ENCODE measurements at places on chromosomes 7 and 10.

GRCh38 chr10:114956466-114956865 lies 18.5 kb downstream of the TRUB1 start:
- DNase-seq = no peak

GRCh38 chr10:51170518-51171245 lies 96.4 kb downstream of the PRKG1 start:
- no peak for DNase-seq

- DNase-seq = no peak
Measured at GRCh38 chr10:47046321-47047126, 135.3 kb downstream of the PTPN20 start.

- no peak for DNase-seq
Measured at GRCh38 chr7:57400531-57401155, 49.3 kb upstream of the ZNF716 start.

- DNase-seq = no peak
Measured at GRCh38 chr7:99143521-99143852, 421 bp downstream of the SMURF1 start.

GRCh38 chr7:153887749-153888569 lies 164.2 kb upstream of the DPP6 start:
- no peak for DNase-seq

DNA sequence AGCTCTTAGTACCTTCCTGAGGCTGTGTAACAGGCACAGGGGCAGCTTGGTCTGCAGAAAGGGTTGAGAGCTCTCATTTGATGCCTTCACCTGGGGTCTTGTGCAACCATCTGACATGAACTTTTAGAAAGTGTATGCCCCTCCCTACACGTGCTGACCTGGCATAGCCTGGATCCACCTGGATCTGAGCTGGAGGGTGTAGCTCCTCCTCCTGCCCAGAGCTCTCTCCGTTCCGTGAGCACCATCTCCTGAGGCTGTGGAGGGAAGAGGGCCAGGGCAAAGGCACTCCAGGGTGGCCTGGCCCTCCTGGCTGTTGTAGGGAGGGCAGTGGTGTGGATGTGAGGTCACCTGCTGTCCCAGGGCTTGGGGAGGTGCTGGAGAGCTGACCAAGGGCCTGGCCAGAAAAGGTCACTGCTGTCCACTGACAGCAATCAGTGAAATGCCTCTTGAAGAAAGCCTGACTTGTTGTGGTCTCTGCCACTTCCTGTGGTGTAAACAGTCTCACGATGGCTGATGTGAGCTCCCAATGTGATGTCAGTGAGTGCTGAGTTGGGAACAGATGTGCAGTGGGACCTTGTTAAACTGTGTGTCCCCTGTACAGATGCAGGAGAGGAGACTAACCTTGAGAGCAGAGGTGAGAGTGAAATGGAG lies 23.0 kb downstream of the AMZ1 start:
- no peak for DNase-seq

- DNase-seq = no peak
Measured at GRCh38 chr7:147607157-147607800, 983.3 kb upstream of the C7orf33 start.

DNA sequence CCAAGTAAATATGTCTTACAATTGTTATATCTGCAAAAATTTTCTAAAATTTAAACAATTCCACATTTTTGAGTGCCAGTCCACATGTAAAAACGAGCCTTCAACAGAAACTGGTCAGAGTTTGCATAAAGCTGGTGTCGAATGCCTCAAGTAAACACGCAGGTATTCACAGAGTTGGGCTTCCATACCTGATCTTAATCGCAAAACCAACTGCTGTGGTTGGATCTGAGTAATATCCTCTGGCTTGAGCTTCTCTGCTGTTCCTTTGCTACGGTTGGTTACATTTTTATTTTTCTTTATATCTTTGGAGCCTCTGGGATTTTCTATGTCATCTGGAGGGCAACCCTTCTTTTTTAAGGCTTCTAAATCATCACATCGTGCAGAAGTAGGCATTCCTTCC lies 28.4 kb downstream of the ITGB1 start:
- no peak for DNase-seq

DNA sequence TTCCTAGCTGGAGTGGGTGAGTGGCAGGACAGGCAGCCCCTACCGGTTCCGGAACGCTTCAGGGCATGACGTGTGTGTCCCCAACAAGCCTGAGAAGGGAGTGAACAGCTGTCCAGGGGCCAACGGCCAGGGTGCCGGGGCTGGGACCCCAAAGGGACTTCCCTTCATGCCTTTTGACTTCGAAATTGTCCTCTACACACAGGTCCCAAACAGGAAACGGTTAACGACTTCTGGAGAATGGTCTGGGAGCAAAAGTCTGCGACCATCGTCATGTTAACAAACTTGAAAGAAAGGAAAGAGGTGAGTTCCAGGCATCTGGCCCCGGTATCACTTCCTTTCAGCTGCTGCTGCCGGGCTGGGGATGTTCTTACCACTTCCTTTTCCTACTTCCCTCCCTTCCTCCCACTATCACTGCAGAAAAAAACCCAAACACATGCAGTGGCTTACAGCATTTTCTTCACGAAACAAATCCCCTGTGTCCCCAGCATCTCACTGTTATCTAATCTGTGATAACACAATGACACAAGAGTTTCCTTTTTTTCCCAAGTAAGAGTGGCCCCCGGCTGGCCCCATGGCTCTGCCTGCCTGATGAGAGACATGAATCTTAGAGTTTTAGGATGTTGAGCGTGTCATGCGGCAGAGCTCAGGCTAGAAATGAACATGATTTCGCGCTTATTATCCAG lies 63.2 kb downstream of the MKI67 start:
- no peak for DNase-seq

DNA sequence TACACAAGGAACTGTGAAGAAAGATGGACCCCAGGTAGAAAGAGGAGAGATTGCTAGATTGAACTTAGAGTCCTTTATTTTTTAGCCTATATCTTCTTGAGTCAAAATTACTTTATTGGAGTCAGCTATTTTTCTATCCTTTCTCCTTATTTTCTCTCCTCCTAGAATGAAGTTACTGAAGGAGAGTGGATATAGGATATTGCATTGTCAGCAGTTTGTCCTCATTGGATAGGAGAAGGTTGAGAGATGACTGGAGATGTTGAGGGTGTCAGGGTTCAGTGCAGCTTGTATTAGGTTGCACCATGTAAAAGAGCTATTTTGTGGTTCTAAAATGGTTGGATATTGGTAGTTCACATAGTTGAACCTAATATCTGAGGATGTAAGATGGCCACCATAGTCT lies 5.5 kb downstream of the LRMDA start:
- DNase-seq = no peak

Data from cerebellar nuclear complex (tissue), 1 donor.